ENCODE measurements at places on chromosomes 16 and 17.

DNA sequence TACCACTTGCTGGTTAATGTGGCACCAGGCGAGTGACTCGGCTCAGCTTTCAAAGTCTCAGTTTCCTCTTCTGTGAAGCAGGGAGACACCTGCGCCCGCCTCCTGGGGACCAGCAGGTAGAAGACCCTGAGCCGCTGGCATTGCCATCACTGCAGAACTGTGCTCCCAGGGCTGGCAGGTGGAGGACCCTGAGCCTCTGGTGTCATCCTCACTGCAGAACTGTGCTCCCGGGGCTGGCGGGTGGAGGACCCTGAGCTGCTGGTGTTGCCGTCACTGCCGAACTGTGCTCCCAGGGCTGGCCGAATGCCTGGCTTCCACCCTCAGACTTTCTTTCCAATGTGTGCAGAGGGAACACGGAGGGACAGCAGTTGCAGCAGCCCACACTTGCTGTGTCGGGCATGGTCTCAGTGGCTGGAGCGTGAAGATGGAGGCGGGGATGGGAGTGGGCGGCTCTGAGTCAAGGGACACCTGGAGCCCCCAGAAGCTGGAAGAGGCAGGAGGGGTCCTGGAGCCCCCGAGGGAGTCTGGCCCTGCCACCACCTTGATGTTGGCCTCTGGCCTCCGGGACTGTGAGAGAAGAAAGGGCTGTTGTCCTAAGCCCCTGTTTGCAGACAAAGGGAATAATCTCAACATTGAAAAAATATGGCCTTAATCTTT is 75.8 kb upstream of the METTL9 start:
- H3K36me3 ChIP-seq = peaks cover 1% of the 10 kb centered on the region
- no peak overlapping the region for H3K4me3 ChIP-seq
- no peak for DNase-seq

DNA sequence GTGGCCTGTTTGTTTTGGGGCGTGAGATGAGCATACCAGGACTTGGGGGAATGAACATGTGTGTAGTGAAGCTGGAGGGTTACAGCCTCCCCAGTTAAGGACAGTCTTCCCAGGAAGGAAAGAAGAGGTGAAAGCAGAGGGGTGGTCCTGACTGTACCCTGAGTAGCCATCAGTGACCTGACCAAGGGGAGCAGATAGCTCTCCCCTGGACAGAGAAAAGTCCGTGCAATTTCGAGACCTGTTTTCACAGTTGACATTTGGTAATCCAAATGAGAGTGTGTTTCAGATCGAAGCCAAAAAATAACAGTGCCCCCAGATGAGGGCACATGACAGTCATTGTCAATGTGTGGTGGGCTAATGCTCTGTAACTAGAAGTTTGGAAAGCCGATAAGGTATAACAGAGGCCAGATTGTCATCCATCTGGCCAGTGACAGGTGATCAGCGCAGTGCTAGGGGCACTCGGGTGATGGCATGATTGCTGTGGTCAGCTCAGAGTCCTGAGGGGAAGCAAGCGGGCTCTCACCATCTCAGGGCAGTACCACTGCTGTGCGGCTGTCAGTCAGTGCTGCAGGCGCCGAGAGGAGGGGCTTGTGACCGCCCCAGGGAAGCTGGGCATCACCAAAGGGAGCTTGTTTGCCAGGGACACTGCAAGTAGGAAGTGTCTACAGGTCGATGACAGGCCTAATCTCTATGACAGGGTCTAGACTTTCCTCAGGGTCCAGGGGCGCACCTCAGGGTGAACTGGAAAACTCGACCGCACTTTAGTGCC is 1.1 kb upstream of the NME2 start:
- H3K27ac ChIP-seq = no peak overlapping the region
- H3K36me3 ChIP-seq = peaks cover 60% of the 10 kb centered on the region
- no peaks in the 10 kb centered on the region for H3K27me3 ChIP-seq
- DNase-seq = peak; percentile 74
- no peaks in the 10 kb centered on the region for H3K4me1 ChIP-seq

DNA sequence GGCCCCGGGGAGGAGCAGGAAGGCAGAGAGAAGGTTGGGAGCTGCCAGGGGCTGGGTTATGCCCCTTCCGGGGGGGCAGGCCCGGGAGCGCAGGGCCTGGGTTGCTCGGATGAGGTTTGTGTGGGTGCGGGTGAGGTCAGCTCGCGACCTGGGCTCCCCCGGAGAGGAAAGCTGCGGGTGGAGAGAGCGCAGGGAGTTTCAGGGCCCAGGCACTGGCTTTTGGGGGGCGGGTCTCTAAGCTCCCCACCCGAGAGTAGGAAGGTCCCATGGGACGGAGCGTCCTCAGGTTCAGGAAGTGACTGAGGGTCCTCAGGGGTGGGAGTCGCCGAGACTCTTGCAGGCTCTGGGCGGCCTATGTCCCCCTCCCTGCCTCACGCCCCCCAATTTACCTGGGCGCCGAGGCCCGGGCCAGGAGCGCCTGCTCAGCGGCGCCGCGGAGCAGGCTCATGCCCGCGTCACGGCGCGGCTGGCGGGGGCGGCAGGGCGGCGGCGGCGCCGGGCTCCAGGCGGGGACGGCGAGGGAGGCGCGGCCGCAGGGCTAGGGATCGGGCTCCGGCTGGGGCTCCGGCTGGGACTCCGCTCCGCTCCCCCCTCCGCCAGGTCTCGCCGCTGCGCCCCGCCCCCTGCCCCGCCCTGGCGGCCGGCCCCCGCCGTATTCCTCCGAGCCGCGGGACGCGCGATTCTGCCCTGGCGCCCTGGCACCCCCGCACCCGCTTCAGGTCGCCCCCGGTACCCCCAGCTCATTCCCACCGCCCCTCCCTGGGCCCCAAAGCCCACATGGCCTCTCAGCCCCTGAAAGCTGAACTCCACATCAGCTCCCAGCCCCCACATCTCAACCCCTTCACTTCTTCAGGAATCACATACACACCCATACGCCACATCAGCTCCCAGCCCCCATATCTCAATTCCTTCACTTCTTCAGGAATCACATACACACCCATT is at the start of gene DOK4:
DOK4 (minus strand) TSS at position 578 of the 942 bp plus-strand sequence. CDS start 6,986 bp downstream, outside the sequence.
- peak within 1 kb of the TSS; percentile 82 for H3K4me3 ChIP-seq
- H3K27me3 ChIP-seq = no peaks in the 10 kb centered on the region
- H3K4me1 ChIP-seq = peaks cover 2% of the 10 kb centered on the region
- H3K27ac ChIP-seq = no peak within 1 kb of the TSS

GRCh38 chr17:7023576-7024401 is 939 bp downstream of the BCL6B start:
- H3K4me1 ChIP-seq = 0 out of 2 replicates have a peak, but pooled peaks cover 3% of the 10 kb centered on the region
- no peak overlapping the region for H3K27ac ChIP-seq
- DNase-seq = peak; percentile 100

- no peaks in the 10 kb centered on the region for H3K27me3 ChIP-seq
- no peak for DNase-seq
- no peak overlapping the region for H3K27ac ChIP-seq
- no peaks in the 10 kb centered on the region for H3K4me1 ChIP-seq
- no peak overlapping the region for H3K4me3 ChIP-seq
- peaks cover 21% of the 10 kb centered on the region for H3K36me3 ChIP-seq
Observed at GRCh38 chr17:73069841-73070240, 22.6 kb downstream of the SLC39A11 start.
